ENCODE measurements at places on chromosomes 1 and 21.

DNA sequence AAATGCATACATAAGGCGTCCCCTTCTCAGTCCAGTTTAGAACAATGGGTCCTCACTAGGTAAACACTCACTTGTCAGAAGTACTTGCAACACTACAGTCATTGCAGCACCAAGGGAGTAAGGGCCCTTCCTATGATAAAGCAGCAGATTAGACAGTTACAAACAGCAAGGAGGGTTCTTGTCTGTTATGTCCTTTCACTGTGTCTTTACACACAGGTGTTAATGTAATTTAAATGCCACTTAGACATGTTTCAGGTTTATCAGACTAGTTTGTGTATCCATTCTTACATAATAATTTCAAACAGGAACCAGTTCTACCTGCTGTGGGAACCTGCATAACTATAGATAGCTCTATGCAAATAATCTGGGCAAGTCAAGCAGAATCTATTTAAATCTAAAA, 105.6 kb upstream of the USH2A start:
- DNase-seq, result no peak

DNA sequence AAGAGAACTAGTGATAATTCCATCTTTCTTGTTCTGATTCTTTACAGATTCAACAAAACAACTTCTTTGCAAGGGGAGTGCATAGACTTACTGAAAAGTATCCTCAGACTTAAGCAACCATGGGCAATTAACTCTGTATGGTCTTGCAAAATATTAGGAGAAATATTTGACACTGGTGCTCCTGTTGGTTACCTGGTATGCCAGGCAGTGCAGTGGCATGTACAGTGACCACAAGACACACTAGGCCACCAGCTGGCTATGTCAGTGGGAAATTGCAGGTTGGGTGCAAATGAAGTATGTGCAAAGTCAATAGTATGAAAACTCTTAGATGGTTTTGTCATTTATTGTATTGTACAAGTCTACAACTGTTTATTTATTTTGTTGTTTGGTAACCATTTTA, 34.5 kb downstream of the EPS15 start:
- DNase-seq, result no peak

DNA sequence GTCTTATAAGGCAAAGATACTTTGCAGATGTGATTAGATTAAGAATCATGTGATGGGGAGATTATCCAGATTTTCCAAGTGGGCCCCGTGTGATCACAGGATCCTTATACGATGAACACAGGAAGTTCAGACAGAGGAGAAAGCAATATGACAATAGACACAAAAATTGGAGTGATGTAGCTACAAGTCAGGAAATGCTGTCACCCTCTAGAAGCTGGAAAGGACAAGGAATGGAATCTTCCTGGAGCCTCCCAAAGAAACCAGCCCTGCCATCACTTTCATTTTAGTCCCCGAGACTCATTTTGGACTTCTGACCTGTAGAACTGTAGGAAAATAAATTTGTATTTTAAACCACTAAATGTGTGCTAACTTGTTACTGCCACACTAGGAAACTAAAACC, 61.9 kb upstream of the C1orf21 start:
- no peak for DNase-seq

DNA sequence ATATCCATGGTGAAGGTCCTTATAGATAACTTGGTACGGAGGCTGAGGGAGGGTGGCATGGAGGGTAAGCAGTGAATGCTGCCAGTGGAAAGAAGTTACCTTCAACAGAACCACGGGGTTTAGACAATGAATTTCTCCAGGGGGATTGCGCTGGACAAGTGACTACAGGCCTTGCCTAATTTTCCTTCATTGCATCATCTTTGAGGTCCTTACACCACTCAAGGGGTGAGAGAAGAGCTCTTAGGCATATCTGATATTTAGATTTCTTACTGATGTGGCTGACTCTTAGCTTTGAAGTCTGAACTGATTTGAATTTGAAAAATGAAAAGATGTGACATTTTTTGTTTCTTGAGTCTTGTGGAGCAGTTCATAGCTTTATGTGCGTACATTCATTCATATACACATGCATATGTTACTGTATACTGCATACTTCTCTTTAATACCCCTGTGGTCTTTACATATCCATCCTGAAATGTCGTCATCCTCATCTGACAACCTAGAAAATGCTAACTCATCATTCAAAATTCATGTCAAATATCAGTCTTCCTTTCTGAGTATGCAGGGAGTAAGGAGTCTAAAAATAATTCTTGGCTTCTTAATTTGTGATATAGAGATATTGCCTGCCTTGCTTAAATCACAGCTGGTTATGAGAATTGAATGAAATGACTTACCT, 63.6 kb downstream of the DNM3 start:
- DNase-seq, result no peak

GRCh38 chr1:245363461-245364200, 208.8 kb downstream of the KIF26B start:
- no peak for DNase-seq

DNA sequence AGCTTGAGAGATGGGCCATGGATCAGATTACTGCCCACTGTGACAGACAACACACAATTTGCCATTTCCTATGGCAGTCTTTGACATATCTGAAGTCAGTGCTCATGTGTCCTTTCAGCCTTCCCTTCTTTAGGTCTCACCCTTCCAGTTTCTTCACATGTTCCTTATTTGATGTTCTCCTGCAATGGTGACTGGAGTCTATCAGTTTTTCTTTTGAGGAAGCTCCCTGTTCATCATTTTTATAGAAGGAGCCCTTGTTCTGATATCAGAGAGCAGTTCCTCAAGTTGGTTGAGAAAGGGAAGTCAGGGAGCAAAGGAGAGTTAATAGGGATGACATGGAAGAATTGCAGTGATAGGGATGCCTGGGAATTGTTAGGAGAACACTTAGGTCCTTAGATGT, 42.2 kb downstream of the DISC1 start:
- no peak for DNase-seq

DNA sequence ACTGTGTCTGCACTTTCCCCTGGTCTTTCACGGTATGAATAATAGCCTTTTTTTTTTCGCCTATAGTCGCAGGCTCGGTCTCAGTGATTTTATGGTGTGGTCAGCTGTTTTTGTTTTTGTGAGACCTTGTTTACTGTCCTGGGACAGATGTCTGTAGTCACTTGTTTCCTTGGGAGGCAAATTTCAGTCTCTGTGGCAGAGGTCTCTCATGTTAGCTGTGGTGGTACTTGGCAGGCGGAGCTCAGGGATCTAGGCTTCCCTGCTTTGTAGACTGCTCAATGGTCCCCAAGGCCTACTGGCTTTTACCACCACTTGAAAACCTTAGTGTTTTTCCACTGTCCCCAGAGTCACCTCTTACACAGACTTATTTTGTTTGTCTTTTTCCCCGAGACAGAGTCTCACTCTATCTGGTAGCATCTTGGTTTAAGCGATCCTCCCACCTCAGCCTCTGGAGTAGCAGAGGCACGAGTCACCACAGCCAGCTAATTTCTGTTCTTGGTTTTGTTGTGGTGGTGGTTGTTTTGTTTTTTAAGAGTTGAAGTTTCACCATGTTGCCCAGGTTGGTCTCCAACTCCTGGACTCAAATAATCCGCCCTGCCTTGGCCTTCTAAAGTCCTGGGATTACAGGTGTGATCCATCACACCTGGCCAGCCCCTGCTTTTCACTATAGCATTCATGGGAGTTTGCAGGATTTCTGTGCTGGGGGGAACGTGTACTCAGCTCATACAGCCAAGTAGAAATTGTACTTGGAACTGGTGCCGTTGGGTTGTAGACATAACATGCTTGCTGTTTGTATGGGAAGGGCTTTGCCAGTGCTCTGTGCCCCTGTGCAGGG, 10.3 kb downstream of the RNU1-2 start:
- DNase-seq, result no peak

DNA sequence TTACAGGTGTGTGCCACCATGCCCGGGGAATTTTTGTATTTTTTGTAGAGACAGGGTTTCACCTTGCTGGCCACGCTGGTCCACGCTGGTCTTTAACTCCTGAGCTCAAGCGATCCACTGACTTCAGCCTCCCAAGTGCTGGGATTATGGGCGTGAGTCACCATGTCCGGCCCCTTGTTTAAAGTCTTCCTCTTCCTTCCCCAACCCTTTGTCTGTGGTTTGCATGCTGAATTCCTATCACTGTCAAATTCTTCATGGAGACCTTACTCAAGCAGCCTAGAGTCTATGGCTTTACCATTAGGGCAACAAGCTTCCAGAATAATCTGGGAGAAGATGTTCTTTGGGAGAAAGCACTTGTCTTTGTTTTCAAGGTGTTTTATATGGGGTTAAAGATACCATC, 34.7 kb downstream of the B3GALT5 start:
- no peak for DNase-seq

- DNase-seq, result peak; percentile 84
Measured at GRCh38 chr1:37795340-37796125, 1.9 kb downstream of the MANEAL start.

GRCh38 chr1:55215194-55216021, at the start of gene USP24:
USP24 (minus strand) TSS chr1:55215364; CDS start chr1:55215113, 251 bp downstream.
- DNase-seq, result peak; percentile 60

DNA sequence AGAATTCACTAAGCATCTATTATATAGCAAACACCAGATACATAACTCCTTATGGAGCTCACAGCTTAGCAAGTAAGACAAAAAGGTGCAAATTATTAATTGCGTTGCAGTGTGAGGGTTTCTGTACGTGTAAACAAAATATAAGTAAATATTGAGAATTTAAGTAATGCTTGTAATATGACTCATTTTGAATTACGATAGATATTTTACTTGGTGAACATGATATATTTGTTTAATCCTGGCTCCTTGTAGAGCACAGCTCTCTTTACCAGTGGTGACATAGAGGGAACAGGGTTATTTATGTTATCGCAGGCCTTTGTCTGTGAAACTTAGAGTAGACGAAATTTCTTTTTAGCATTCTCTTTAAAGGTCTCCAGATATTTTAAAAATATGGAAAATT, 36.4 kb downstream of the LYPLAL1 start:
- DNase-seq, result no peak

DNA sequence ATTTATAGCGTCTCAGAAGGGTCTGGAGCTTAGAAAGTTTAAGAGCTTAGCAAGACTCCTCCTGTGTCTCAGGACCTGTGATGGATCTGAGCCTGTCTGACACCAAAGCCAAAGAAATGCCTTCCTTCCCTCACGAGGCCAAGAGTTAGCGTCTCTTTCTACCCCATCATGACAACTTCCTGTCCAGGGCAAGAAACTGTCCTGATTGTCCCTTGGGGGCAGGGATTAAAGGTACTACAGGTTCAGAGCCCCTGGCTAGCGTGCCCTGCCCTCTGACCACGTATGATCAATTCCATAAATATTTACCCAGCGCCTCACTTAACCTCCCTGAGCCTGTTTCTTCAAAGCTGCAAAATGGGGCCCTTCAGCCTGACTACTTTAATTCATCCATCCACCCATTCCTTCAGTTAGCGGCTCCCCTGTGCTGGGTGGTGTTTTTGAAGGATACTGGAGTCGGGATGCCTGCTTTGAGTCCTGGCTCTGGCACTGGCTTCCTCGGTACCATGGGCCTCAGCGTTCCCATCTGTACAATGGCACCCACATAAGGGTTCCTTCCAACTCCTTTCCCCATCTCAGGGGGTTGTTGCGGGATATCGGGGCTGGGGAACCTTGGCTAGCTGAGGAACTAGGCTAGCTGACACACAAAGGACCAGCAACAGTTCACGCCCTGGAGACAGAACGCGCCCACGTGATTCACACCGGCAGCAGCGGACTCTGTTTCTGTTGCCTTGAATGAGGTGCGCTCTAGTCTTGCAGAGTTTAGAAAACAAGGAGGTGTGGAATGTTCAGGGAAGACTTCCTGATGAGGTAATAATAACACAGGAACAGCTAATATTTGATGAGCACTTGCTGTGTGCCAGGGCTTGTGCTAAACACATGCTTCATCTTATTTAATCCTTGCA, 23.0 kb upstream of the EPHA2 start:
- no peak for DNase-seq

GRCh38 chr1:67815303-67816094, 17.8 kb downstream of the GNG12 start:
- no peak for DNase-seq

DNA sequence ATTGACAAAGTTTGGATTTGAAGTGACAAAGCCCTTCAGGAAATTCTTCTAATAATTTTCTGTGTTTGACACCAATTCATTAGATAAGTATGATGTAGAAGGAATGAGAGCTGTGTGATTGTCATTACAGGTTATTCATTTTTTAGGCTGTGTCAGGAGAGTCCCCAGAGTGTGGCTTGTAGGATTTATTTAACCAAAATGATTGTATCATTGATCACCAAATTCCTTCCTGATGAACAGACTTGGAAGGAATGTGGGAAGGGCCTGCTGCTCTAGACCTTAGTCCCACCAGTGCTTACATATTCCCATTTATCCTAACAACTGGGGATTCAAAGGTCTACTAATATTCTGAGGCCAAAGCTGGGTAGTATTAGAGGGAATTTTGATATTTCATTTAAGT, 383.3 kb upstream of the KAZN start:
- DNase-seq, result no peak

- DNase-seq, result no peak
Measured at GRCh38 chr1:157360023-157360390, 192.3 kb downstream of the FCRL5 start.

GRCh38 chr1:199861020-199861795, 166.3 kb upstream of the NR5A2 start:
- no peak for DNase-seq

DNA sequence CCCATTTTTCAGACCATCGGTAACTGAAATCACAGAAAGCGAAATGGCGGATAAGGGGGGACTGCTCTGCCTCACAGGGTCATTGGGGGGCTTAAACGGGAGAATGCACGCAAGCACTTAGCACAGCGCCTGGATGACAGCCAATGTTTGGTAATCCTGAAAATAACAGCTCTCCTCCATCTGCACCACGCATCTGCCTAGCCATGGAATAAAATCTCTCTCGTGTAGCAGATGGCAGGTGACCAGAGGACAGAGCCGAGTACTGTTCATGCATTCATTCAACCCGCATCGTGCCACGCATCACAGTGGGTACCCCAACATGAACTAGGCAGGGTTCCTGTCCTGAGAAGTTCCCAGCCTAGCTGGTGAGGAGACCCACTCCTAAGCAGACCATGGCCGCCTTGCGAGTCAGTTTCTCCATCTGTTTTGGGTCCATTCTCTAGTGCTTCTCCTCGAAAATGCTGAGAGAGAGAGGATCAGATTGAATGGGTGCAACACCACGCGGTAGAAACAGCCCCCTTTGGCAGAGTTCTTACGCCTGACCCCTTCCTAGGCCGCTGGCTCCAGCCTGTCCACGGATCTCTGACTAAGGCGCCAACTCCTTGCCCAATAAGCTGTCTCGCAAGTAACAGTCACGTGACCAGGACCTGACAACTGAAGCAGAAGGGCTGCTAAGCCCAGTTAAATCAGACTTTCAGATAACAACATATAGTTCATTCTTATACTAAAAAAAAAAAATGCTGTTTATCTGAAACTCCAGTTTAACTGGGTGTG, 7.3 kb downstream of the SLC1A7 start:
- DNase-seq, result no peak

DNA sequence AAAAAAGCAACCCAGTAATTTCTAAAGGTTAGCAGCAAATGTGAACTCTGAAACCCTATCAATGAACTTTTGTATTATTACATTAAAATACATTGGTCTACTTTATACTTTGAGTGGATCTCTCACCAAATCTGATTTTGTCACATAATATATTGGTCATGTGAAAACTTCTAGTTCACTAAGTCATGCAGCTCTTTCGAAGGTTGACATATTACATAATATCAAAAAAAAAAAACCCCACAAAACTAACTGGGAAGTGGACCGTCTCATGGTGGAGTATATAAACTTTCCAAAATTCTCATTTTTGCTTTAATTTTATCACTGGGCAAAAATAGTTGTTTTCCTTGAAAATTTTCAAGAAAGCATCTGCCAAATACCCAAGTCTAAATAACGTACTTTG, 50.4 kb downstream of the GATAD2B start:
- no peak for DNase-seq

All from mesothelial cell of epicardium (in vitro differentiated cells).